ENCODE measurements at places on chromosomes 2 and 18.

DNA sequence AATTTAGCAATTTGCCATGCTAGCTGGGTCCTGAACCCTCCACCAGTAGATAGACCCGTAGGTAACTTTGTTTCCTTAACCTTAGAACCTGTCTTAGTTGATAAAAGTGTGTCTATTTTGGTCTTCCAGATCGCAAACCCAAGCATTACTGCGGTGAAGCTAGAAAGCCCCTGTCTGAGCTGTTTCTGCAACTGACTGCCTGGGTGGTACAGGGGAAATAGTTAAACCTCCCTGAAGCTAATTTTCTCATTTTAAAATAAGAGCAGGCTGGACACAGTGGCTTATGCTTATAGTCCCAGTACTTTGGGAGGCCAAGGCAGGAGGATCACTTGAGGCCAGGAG is 101.7 kb upstream of the MSH2 start:
- DNase-seq: no peak

GRCh38 chr2:217866457-217866856 is 136.3 kb downstream of the TNS1 start:
- DNase-seq: no peak

- no peak for DNase-seq
These were observed 66.8 kb downstream of the CCDC138 start for GRCh38 chr2:108853421-108853820.

- no peak for DNase-seq
These were observed 2.8 kb upstream of the OSBPL6 start for GRCh38 chr2:178191511-178191910.

All from stimulated activated CD4-positive, alpha-beta T cell treated with anti-CD3 and anti-CD28 coated beads, Interleukin-12 subunit alpha, Interleukin-12 subunit beta, amount 100 ng/mL, for 24 hours (primary cell).